ENCODE measurements at places on chromosomes 7 and 10. TPM values are rescaled to one million over a fixed set of nuclear protein-coding genes. Genes with fewer than 3 reads are reported as not detected.

Gene ADIRF
- total RNA-seq = 8.5 TPM

Gene METTL27
- 9.3 TPM for total RNA-seq

DNA sequence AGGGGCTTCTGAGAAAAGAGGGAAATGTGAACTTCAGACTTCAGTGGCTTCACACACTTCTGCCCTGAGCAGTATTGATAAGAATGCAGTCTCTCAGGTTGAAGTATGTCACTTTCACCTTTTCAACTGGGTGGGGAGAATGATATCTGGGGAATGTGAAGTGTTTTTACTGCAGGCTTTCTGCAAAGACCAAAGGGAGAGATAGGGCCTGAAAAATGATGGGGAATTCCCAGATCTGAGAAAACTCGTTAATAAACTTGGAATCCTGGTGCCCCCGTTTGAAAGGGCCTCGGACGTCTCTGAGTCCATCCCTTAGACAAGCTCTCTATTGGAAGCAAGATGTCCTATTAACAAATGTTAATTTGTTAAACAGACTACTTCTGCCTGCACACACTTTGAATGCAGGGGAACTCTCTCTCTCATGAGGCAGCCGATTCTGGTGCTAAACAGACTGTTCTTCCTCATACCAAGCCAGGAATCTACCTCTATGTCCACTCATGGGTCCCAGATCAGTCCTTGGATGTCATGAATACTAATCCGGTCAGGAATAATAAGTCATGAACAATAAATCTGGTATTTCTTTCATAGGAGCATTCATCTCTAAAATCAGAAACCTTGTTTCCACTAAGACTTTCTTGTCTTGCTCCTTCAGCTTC, 193.6 kb downstream of the JCAD start:
- DNase-seq = no peak

- DNase-seq = no peak
Measured at GRCh38 chr10:60138026-60138425, 231.7 kb upstream of the CCDC6 start.

Gene ARHGEF5
- 1.3 TPM for total RNA-seq

Gene SKIDA1
- total RNA-seq = not detected

DNA sequence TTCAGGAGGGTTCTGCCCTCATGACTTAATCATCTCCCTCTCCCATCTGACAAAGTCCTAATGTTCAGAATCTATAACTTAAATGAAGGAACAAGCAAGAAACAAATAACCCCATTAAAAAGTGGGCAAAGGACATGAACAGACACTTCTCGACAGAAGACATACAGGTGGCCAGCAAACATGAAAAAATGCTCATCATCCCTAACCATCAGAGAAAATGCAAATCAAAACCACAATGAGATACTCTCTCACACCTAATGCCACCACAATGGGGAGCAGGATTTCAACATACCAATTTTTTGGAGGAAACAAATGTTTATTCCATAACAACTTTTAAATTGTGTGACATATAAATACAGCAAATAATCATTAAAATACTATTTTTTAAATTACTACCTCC, 3.0 kb upstream of the HTR7 start:
- DNase-seq = no peak

Gene LRMDA
- total RNA-seq = 1.5 TPM

All from uterus (tissue), 4 donors.